ENCODE measurements at places on chromosomes 11 and 22. TPM values are rescaled to one million over a fixed set of nuclear protein-coding genes. Genes with fewer than 3 reads are reported as not detected.
A peak's percentile ranks its signal among the peaks of the same experiment; 100 is the strongest.

DNA sequence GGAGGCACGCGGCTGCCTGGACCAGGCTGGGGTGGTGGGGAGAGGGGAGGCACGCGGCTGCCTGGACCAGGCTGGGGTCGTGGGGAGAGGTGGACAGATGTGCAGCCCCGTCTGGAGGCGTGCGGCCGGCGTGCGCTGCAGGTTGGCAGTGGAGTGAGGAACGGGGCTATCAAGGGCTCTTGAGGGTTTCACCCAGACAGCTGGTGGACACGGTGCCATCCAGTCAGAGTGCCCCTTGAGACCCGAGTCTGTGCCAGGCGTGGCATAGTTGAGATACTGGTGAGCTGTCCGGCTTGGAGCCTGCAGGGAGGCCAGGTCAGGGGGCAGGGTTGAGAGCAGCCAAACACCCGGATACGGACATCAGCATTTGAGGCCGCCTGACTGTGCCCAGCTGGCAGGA lies 1.5 kb upstream of the GRAMD4 start:
- DNase-seq: no peak

DNA sequence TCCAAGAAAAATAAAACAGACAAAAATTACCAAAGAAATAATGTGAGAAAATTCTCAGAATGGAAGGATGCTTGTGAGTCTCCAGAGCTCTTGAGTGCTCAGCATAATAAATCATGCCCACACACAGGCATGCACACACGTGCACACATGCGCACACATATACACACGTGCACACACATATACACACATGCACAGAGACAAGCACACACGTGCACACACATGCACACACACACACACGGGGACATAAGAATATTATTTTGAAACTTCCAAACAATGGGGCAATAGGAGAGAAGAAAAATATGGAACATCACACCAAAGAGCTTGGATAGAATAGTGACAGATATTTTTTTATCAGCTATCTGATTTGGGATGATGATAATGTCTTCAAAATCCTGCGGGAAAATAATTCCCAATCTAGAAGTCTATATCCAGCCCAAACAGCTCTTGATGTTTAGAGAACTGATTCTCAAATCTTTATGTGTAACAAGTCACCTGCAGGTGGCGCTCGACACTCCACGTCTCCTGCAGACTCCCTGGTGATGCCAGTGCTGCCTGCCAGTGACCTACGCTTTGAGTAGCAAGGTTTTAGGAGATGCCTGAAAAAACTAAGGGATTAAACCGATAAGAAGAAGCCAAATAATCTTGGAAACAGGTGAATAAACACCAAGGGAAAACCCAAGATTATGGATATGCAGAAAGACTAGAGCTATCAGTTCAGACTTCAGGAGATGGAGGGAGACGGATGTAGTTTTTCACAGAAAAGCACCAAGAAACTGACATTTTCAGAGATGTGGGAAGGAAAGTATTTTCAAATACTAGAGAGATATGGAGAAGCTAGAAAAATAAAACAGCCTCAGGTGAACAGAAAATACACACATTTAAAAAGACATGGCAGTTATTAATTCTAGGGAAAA lies 743.6 kb downstream of the ETS1 start:
- DNase-seq: peak; percentile 64

DNA sequence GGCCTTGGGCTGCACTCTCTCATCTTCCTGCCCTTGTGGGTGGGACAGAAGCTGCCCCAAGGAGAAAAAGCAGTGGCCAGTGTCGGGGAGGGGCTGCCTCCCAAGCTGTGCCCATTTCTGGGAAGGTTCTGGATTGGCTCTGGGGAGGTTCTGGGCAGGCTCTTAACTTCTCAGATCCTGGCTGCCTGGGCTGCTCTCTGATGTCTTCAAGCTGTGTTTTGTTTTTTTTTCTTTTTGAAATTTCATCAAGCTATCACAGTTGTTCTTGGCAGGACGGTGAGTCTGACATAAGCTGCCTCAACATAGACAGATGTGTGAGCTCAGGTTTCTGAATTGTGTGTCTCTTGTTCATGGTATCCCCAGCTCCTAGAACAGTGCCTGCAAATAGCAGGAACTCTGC lies 1032.0 kb downstream of the BRD1 start:
- no peak for DNase-seq

DNA sequence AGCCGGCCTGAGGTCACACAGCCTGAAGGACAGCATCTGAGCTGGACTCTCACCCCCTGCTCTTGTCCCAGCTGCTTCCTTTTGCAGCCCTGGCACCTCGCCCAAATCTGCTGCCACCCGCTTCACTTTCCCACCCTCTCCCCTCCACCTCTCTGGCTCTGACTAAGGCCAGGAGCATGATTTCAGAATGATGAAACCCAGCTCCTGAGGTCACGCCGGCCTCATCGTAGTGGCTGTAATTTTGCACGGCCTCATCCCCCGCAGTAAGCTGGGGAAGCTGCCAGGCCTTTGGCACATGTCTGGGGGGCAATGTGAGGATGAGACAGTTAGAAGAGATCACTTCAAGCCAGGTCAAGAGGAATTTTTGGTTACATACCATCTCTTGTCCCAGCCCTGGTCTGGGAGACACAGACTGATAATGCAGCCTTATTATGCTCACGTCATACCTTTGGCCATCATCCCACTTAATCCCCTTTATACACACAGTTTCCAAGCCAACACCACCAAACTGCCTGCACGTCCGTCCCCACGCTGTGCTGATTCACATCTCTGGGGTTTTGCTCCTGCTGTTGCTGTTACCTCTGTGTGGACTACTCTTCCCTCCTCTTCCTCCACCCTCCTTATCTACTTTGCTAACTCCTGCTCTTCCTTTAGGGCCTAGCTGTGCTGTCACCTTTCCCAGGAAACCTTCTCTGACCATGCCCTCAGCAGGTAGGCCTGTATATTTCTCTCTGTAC lies 58.1 kb downstream of the CHRDL2 start:
- DNase-seq: peak; percentile 95

GRCh38 chr11:132490978-132491377 lies 1041.3 kb downstream of the OPCML start:
- no peak for DNase-seq

DNA sequence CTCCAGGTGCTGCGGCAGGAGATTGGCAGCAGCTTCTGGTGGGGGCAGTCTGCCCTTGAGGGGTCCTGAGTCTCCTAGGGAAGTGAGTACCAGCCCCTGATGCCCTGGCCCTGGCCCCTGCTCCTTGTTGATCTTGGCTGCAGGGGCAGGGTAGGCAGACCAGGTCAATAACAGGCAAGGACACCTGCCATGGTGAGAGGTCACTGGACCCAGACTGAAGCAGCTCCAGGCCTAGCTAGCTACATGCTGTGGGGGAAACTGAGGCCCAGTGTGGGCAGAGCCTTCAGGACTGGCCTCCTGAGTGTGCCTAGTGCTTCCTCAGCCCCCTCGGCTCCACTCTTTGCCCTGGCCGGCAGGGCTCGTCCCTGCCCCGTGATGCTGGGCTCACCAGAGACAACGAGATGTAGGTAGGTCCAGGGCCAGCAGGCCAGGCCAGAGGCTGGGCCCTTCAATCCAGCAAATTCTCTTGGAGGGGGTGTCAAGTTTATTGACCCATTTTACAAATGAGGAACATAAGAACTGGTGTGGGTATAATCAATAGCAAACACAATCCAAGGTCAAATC lies 20.4 kb downstream of the RTN4R start:
- DNase-seq: no peak

GRCh38 chr11:111406091-111406490 lies 27.0 kb upstream of the POU2AF1 start:
- no peak for DNase-seq

GRCh38 chr11:9207229-9207628 lies 57.9 kb downstream of the DENND5A start:
- no peak for DNase-seq

DNA sequence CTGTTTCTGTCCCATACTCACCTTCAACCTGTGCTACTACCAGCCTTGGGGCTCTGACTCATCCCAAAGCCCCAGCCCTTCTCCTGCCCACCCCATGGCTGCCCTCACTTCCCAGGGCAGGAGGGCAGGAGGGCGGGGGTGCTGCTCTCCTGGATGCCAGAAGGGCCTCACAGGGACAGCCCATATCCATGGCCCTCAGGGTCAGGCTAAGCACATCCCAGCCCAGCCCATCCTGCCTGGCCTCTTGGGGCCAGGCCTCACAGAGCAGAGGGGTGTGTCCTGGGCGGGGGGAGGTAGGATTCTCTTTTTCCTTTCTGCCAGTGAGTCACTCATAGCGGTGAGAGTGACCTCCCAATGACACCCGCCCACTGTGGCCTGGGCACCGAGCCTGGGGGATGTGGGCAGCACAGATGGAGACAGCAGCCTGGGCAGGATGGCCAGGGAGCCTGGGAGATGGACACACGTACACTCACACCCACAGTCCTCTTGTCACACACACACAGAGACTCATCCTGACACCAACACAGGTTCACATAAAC lies 2.4 kb downstream of the LTBP3 start:
- DNase-seq: peak; percentile 95

GRCh38 chr11:128884703-128885338 lies 6.3 kb upstream of the KCNJ5 start:
- DNase-seq: peak; percentile 64

DNA sequence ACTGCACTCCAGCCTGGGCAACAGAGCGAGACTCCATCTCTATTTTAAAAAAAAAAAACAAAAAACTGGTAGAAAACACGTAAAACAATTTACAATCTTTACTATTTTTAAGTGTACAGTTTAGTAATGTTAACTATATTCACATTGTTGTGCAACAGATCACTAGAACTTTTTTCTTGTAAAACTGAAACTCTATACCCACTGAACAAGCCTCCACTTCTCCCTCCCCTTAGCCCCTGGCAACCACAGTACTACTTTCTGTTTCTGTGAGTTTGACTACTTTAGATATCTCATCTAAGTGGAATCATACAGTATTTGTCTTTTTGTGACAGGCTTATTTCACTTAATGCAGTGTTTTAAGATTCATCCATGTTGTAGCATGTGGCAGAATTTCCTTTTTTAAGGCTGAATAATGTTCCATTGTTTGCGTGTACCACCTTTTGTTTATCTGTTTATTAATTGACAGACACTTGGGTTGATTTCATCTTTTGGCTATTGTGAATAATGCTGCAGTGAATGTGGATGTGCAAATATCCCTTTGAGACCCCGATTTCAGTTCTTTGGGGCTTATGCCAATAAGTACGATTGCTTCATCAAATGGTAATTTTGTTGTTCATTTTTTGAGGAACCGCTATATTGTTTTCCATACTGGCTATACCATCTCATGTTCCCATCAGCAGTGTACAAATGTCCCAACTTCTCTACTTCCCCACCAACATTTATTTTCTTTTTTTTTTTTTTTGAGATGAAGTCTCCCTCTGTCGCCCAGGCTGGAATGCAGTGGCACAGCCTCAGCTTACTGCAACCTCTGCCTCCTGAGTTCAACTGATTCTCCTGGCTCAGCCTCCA lies 11.0 kb downstream of the DDB2 start:
- DNase-seq: no peak

GRCh38 chr11:59437770-59438169 lies 1.5 kb downstream of the OR5A1 start:
- no peak for DNase-seq

DNA sequence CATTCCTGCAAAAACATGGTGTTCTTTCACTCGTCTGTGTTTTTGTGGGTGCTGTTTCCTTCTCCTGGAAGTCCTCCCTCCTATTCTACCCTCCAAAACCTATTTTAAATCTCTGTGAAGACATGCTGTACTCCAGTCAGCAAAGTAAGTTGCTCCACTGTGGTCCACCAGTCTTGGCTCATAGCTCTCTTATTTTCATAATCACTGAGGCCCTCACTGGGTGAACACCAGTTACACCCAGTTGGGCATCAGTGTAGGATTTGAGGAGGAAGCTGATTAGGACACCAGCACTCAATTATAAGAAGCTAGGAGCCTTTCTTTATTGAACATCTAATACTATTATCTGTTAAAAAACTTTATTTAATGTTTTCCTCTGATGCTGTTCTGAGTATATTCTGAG lies 23.9 kb upstream of the EED start:
- no peak for DNase-seq

GRCh38 chr22:38706901-38707195 lies 1.1 kb downstream of the GTPBP1 start:
- DNase-seq: no peak

- no peak for DNase-seq
These were observed 5.5 kb upstream of the PIM3 start for GRCh38 chr22:49954991-49955580.

DNA sequence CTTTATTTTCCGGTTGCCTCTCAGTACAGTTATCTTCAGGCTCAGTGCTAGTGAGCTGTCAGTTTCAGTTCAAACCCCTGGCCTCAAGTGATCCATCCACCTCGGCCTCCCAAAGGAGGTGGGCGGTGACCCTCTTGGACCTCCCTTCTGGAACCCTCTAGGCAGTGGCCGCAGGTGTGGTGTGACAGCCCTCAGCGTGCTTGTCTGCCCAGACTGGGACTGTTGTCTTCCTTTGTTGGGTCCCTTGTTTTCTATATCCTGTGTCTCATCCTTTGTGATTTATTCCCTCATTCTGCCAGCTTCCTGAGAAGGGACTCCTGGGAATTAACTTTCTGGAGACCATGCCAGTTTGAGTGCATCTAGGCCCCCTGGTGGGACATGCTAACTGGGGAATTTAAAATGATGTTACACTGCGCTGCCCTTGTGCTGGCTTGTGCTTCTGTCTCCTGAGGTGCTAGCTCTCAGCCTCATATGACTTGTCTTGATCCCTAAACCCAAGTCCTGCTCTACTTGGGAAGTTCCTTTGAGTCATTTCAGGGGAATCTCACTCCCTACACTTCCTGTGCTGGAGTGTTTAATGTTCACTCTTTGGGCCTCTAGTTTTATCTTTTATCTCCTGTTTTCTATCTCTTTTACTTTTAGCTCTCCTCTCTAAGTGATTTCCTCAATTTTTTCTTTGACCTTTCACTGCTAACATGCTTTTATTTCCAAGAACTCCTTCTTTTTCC lies 19.4 kb downstream of the MED15 start:
- DNase-seq: no peak

- DNase-seq: no peak
These were observed 15.5 kb upstream of the OR52K1 start for GRCh38 chr11:4466871-4467442.

The DMC1 gene
- 3.7 TPM for total RNA-seq

- no peak for DNase-seq
These were observed 2.3 kb downstream of the ATM start for GRCh38 chr11:108224911-108225786.
